ENCODE measurements at places on chromosomes 7 and 10.
A peak's percentile ranks its signal among the peaks of the same experiment; 100 is the strongest.

GRCh38 chr7:39554583-39555165 lies 11.5 kb upstream of the YAE1 start:
- DNase-seq = no peak

- DNase-seq = no peak
These were observed 361.1 kb downstream of the GLRX3 start for GRCh38 chr10:130497056-130498010.

- DNase-seq = no peak
These were observed 458.1 kb downstream of the HTR7 start for GRCh38 chr10:90399782-90400181.

GRCh38 chr7:133778472-133778871 lies 348.7 kb upstream of the LRGUK start:
- no peak for DNase-seq

DNA sequence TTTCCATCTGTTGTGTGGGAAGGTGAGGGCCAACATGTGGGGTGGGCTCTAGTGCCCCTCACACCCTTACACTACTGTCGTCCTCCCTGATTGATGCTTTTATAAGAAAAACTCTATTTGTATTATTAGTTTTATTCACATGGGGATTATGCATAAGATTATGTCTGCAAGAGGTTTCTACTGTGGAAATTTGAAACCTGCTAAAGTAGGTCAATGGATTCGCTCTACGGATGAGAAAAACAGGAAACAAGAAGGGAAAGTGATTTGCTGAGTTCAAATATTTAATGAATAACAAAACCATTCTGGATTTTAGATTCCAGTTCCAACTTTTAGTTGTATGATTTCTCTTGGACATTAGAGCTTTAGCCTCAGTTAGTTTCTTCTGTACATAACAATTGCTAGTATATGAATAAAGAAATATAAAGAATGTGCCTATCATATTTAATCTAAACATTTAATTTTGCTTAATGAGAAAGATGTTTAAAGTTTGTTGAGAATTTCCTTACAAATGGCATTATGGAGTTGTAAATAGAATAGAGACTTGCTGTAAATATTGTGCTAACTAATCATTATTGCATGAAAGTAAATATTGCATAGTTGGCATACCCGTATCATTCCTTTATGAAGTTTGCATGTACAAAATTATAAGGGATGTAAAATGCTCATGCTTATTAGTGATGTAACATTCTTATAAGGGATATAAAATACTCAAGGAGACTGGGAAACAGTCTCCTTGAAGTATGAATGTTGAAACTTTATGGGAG lies 193.8 kb downstream of the THSD7A start:
- no peak for DNase-seq

GRCh38 chr7:159097661-159098423 lies 46.8 kb downstream of the VIPR2 start:
- DNase-seq = no peak

- DNase-seq = peak; percentile 57
These were observed 52.6 kb upstream of the CAPZA2 start for GRCh38 chr7:116809636-116810266.

DNA sequence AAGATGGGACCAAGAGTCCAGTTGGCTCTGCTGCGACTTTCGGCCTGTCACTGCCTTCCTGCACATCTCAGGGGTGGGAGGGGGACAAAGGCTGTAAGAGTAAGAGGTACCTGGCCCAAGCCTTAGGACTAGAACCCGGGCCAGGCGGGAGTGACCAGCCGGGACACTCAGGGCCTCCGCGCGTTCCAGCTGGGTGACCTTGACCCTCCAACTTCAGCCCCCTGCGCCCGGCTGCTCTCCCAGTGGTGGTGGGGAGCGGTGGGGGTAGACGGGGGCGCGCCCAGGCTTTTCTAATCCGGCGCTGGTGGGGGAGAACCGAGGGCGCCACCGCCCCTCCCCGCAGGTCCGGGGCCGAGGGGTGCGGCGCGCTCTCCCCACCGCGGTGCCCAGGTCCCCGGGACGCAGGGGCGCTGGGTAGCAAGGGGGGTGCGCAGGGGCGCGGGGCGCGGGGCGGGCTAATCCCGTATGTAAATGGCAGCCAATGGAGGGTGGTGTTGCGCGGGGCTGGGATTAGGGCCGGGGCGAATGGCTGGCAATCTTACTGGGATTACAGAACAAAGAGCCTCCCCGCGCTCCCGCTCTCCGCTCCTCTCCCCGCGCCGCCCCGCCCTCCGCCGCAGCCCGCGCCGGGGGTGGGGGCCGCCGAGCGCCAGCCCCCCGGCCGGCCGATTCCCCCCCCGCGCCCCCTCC lies at the start of gene GTF2IRD1:
TSS of gene GTF2IRD1 (plus strand) at position 585 of the 690 bp plus-strand sequence. CDS start 54,175 bp downstream, outside the sequence.
- DNase-seq = peak; percentile 14

DNA sequence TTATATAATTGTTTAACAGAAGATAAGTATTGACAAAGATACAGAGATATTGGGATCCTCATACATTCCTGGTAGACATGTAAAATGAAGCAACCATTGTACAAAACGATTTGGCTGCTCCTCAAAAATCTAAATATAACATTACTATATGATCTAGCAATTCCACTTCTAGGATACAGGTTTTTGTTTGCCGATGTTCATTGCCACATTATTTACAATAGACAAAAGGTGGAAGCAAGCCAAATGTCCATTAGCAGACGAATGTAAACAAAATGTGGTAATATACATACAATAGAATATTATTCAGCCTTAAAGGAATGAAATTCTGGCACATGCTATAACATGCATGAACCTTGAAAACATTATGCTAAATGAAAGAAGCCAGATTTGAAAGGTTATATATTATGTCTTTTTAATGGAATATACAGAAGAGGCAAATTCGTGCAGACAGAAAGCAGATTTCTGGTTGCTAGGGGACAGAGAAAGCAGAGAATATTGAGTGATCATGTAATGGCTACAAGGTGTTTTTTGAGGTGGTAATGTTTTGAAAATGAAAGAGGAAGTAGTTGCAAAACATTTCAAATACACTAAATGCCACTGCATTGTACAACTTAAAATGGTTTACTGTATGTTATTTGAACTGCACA lies 44.9 kb downstream of the POLR1F start:
- no peak for DNase-seq

DNA sequence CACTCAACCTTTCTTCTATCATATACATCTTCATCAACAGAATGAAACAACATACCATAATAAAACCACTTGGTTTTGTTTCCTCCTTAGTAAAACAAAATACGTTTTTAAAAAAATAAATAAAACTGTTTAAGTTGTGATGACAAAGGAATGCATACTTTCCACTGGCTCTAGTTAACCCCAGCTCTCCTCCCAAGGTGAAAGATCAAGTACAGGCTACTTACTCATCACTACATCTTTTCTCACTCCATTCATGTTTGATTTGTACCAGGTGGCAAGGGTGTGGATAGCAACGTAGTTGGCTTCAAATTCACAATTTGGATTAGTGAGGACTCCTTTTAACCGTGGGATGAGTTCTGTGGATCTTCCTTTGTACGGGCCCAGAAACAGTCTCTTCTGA lies 14.7 kb downstream of the OGA start:
- DNase-seq = no peak

GRCh38 chr7:92053312-92053711 lies 81.0 kb downstream of the CYP51A1 start:
- no peak for DNase-seq

DNA sequence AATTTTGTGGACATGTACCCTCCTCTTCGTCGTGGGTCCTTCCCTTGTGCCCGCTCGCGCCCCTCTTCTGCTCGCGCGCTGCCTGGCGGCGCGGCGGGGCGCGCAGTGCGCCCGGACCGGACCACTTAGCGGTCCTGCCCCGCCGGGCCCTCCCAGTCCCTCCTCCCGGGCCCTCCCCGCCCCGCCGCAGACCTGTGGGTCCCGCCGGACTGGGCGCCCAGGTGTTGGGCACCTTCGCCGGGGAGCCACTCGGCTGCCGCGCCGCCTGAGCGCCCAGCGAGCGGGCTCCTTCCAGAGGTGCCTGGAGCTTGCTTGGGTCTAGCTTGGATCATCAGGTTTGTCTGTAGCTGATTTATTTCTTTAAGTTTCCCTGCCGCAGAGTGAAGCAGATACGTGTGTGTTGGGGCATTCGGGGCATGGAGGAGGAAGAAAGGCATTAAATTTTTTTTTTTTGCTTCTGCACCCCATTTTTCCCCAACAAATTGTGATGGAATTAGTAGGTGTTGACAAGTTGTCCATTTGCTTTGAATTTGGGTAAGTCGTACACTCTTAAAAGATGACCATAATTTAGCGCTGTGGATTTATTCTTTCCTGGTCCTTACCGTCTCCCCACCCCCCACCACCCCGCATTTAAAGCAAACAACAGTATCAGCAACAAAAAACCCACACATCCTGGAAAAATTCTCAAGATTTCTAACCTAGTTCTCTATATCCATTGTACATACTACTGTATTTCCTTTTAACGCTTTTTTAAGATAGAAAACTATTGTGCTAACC lies 905 bp downstream of the C1GALT1 start:
- DNase-seq = no peak

- no peak for DNase-seq
These were observed 62.4 kb downstream of the TMEM209 start for GRCh38 chr7:130142654-130143333.

DNA sequence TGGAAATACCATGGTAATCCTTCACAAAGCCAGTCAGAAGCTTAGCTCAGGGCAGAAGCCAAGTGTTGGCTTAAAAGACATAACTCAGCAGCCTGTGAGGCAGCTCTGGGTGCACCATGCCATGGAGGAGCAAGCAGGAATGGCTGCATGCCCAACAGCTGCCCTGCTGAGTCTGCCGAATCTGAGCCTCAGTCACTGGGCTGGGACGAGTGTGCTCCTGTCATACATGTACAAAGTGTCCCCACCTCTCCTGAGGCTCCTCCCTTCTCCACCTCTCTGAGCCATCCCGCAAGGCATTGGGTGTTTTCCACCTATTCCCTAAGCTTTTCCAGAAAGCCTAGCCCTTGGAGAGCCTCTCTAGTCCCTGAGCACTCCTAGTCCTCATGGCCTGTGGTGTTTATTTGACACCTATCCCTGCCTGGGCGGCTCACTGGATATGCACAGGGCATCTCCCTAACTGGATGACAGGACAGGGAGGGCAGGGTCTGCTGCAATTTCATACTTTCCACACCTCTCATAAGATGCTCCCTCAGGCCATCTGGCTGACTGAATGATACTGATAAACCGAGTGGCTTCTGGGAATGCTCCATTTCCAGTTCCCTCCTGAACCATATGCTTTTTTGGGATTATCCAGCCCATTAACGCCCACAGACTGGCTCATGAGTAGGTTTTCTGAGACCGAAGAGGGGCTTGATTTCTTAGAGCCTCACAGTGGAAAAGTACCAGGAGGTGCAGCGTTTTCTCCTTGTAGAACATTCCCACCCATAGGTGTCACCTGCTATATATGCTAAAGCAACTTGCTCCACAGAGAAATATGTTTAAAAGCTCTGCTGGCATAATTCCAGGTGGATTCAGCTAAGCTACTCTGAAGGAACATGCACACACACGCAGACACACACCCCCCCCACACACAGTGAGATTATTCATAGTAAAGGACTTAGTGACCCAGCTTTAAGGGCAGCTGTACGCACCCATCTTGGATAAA lies 199.3 kb downstream of the SNX10 start:
- DNase-seq = peak; percentile 79

- no peak for DNase-seq
These were observed 7.8 kb downstream of the ADRA2A start for GRCh38 chr10:111084366-111085255.

- DNase-seq = no peak
These were observed 97.0 kb downstream of the C10orf105 start for GRCh38 chr10:71622616-71623015.

GRCh38 chr10:43200538-43201390 lies 62.5 kb downstream of the CSGALNACT2 start:
- no peak for DNase-seq

DNA sequence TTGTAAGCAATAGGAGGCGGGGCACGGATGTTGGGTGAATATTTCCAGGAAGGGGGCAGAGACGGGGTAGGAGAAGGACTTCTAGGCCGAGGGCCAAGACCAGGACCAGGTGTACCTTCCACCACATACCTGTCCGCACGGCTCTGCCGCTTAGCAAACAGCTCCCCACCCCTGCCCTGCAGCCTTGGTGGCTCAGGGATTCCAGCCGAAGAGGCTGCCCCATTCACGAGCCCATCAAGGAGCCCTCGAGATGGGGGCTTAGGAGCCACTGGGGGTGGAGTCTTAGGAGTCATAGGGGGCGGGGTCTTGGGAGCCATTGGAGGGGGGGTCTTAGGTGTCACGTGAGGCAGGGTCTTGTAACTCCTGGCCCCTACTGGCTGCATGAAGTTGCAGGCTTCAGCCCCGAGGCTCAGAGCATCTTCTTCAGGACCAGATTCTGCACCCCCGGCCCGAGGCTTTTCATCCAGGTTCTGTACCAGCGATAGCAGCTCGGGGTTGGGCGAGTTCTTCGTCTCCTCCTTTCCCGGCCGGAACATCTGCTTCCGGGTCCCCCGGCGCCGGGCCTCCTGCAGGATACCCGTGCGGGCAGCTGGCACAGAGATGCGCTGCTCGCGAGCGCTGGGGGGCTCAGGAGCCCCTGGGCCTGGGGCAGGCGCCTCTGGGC lies 6.1 kb upstream of the MYOZ1 start:
- DNase-seq = no peak

DNA sequence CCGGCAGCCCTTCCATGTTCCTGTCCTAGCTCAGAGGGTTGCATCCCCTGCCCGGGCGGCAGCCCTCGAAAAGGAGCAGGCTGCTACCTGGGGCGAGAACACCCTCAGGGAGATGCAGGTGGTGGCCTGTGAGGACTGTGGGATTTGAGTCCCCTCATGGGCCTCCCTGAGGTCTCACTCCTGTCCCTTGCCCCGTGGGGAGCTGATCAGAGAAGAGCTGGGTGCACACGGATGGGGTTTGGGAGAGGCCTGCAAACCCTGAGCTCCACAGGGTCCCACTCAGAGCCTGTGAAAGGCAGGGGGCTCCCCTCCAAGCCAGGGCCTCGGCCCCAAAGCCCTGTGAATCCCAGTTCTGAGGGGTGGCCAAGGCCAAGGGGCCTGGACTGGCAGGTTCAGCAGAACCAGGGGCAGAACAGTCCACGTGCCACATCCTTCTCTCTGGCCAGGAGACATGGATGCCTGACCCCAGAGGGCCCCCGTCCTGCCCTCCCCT lies 424 bp upstream of the CYP2W1 start:
- DNase-seq = no peak

- no peak for DNase-seq
These were observed 124.8 kb downstream of the PHTF2 start for GRCh38 chr7:77923419-77923818.

GRCh38 chr7:147937428-147937827 lies 653.1 kb upstream of the C7orf33 start:
- no peak for DNase-seq
